Tibial nerve (tissue), 4 donors: ENCODE measurements at places on chromosomes 2 and 18. TPM values are rescaled to one million over a fixed set of nuclear protein-coding genes. Genes with fewer than 3 reads are reported as not detected.

DNA sequence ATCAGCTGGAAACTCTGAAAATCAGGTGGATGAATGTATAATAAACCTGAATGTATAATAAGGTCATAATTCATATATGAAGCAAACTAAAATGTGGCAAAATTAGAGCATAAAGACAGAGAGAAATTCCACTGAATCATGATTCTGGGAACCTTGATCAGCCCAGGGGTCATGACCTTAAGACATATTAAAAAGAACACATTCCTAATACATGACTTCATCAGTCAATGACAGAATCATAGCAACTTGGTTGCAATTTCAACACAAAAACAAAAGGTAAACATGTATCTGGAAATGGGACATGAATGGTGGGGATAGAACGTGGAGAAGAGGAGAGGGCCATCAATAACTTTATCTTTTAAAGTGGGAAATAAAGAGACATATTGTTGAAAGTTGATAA is 17.6 kb downstream of the AFF3 start:
- no peak for DNase-seq

Gene DPP10
- 0.20 TPM for total RNA-seq

Gene LBX2
- 4.4 TPM for total RNA-seq

DNA sequence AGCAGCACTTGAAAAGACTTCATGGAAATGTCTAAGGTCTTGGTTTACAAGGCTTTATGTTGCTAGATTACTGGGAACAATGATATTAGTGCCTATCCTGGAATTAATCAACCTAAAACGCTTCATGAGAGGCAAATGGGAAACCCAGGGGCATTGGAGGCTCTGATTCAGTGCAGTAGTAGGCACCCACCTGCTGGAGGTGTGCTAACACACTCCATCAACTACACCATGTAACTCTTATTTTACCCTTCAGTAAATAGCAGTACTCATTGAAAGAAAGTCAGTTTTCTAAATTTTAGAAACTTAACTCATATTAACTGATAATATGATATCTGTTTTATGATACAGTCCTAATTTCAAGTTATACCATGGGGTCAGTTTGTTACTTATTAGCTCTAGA is 17.4 kb upstream of the HNRNPA3 start:
- no peak for DNase-seq

Gene AUP1
- 111 TPM for total RNA-seq

Gene FIGN
- total RNA-seq = 12.4 TPM

Gene GALNT14
- 0.78 TPM for total RNA-seq

DNA sequence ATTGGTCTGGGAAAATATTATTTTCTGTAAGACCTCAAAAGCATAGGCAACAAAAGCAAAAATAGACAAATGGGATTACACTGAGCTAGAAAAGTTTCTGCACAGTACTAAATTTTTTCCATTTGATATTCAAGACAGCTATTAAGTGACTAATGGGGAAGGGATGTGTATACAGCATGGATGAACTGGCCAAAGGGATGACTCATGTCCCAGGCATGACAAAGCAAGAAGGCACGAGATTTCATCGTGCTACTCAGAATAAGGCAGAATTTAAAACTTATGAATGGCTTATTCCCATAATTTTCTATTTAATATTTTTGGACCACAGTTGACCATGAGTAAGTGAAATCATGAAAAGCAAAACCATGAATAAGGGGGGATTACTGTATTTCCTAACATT is 1250.1 kb upstream of the GYPC start:
- DNase-seq = no peak

DNA sequence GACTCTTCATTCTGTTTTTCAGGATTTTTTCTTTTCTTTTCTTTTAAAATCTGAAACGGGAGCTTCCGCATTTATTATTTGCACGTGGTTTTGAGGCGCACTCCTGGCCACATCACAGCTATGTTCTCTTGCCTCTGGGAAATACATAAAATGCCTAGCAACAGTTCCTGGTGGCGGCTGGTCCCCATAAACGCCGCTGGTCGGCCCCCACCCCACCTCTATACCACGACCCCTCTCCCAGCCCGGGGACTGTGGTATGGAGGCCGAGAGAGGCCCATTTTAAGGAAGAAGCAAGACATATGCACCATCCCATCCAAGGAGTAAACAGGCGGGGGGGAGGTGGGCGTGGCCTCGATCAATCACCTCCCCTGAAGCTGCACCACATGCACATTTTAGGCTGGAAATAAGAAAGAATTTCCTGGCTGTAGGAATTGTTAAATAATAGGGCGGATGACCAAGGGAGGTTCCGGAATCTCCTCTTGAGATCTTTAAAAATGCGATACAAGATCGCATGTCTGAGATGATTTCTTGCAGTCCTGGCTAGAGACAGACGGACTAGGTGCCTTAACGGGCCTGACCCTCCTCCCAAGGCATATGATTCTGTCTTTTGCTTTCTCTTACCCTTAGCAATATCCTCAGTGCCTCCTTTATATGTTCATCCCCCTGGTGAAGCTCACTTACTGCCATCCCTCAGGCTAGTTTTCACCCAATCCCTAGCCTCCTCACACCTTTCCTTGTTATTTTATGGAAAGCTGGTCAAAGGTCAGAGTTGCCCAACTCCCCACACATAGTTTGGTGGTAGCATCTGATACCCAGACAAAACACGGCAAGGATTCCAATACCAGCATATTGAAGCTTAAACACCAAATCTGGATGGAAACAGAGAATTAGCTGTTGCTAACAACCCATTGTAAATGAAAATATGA is 82.4 kb downstream of the BCL2 start:
- peak; percentile 61 for DNase-seq
